ENCODE measurements at places on chromosomes 16 and 17.

- no peak for DNase-seq
These were observed 15.7 kb downstream of the UNC119 start for GRCh38 chr17:28536532-28537218.

DNA sequence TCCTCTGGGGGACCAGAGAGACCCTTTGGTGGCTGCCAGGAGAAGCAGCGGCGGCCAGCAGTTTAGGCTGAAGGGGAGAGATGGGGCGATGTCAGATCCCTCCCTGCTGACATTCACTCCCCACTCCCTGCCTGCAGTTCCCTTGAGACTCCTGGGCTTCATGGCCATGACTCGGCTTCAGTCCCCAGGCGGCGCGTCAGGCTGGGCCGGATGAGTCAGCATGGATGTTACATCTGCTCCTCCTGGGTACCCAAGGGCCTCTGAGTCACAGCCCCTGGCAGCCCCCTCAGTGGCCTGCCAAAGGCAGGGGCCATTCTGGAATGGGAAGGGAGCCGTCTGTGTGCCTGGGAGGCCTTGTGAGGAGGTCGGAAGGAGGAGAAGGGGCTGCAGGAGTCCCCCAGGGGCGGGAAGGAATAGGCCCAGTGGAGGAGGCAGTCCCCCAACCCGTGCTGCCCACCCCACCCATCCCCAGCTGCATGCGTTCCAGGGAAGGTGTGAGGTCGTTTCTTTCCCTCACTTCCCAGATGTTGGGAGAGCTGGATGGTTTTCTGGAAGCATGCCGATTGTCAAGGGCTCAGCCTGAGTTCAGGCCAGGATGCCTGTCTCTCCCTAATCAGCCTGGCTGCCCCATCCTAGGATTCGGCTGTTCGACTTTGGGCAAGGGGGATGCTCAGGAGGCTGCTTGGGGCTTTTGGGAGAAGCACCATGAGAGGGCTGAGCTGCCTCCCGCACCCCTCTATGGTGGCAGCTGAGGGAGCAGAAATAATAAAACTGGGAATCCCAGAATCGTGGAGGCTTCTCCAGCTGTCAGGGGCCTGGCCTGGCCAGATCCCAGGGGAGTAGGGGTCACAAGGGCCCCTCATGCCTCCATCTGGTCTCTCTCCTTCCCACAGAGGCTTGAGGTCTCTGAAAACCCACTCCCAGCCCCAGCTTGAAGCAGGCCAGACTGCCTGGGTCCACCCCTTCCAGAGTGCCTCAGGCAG lies 9.7 kb downstream of the RHBDL3 start:
- DNase-seq: no peak

GRCh38 chr17:82031303-82031884 lies at the start of gene RAC3:
Gene RAC3, plus strand, starts transcription at chr17:82031678. Its CDS starts 84 bp downstream, at chr17:82031762.
- no peak for DNase-seq

DNA sequence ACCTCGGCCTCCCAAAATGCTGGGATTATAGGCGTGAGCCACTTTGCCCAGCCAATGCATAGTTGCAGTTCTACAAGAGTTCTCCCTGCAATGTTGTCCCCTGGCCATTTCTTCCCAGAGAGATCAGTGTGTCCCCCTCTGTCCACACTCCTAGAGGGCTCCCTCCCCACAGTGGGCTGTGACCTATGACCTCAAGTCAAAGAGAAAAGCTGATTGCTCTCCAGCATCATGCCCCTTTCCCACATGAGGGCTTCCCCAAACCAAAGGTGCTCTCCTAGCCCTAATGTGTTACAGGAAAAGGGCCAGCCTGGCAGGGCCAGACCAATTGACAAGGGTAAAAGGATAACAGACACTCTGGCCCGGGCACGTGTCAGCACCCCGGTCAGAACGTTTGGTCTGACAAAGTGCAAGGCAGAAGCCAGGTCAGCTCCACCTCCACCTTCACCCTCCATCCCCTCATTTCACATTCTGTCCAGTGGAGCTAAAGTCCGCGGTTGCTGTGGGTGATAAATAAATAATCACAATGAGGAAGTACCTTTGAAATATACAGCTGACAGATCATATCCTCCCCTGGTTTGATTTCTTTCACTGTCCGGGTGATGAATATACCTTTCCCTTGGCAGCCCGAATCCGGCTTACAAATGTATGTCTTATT lies 17.8 kb downstream of the TTLL6 start:
- DNase-seq: no peak

- no peak for DNase-seq
These were observed 1.3 kb downstream of the RILP start for GRCh38 chr17:1648173-1648962.

- DNase-seq: no peak
These were observed 11.6 kb upstream of the CES4A start for GRCh38 chr16:66976746-66977145.

DNA sequence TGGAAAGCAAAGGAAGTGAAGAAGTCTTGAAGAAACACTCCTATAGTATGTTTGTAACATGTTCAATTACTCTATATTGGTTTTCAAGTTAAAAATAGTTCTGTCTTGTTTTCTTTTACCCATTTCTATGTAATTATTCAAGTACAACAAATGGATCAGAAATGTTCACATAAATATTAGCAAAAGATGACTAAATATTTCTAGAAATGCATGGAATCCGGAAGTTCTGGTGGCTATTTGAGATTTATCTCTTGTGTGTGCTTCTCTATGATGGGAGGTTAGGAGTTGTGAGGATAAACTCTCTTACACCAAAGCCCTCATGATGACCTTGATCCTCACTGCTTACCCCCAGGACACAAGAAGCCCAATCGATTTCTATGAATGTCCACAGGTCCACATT lies 237.5 kb downstream of the CDH8 start:
- DNase-seq: no peak

GRCh38 chr17:9760266-9760665 lies 31.1 kb downstream of the DHRS7C start:
- no peak for DNase-seq

DNA sequence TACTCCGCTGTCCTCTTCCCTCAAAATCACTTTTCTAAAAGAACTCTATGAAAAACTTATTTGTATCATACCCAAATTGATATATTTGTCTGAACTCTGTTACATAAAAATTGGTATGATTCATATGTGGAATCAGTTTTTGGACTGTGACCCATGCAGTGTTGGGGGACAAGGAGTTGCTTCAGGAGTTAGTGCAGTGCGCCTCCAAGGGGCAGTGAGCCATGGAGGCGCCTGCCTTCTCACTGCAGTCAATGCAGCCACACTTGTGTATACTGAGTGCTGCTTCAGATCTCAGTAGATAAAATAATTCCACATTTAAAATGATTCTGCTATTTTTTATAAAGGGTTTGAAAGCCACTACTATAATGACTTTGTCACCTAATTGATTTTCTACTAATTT lies 32.5 kb downstream of the DGKE start:
- no peak for DNase-seq

GRCh38 chr16:28974007-28974436 lies 556 bp upstream of the SPNS1 start:
- no peak for DNase-seq

- DNase-seq: no peak
These were observed 4.2 kb upstream of the MEOX1 start for GRCh38 chr17:43665937-43666236.

GRCh38 chr16:48156790-48157209 lies 1.0 kb upstream of the ABCC12 start:
- DNase-seq: peak; percentile 77

DNA sequence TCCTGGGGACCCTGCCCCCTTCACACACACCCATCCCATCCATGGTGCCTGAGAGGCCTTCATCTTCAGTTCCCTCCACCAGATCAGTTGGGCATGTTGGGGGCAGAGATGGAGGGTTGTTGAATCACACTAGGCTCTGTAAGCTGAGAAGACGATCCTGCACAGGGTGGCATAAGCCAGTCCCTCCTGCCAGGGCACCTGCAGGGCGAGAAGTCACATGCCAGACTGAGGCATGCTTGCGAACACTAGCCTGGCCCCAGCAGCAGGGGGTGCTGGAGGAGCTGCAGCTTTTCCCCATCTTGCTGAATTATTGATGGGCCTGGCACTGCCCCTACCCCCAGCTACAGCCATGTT lies 6.1 kb upstream of the TBX2 start:
- DNase-seq: no peak

DNA sequence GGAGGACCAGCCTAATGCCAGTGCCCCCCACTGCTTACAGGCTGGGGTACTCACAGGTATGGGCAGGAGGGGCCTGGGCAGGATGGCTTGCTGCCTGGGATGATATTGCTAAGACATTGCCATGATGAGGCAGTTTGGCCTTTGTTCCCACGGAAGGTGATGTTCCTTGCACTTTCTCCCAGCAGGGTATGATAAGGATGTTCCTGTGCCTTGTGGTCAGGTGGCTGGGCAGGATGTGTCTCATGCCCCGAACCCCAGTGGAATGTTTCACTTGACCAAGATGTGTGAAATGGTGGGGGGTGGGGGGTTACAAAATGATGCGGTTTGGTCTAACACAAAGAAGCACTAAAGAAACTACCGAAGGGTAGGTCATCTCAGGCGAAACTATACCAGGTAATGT lies 337.8 kb upstream of the ZFHX3 start:
- DNase-seq: no peak

DNA sequence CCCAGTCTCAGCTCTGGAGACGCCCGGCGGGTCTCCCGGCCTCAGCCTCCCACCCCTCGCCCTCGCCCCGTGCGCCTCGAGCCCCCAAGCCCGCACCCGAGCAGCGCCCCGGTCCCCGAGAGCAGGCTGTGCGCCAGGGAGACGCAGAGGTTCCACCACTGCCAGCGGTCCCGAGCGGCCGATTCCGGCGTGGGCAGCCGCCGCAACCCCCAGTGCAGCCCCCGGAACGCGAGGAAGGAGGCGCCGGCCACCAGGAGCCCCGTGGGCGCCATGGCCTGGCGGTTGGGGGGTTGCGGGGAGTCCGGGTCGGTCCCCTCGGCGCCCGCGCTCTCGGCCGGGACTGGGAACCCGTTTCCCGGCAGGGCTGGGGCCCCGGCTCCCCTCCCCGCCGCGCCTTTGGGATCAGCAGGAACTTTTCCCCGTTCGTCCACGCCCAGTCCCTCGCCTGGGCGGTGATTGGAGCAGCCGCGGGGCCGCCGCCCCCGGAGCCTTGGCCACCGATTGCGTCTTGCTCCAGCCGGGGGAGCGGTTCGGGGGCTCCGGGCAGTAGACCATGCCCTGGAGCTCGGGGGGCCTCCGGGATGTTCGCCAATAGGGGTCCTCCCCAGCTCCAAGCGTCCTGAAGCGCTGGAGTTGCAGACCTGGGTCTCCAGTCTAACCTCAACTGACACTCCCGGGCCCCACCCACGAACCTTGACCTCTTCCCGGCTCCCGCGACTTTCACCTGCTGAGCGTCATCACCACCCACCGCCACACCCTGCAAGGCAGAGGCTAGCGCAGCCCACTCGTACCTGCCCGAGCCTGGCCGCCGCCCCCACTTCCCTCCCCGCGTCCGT lies at the start of gene TLCD2:
Gene TLCD2, minus strand, starts transcription at position 407 of the 836 bp plus-strand sequence. Its CDS starts 135 bp downstream, at position 272.
- DNase-seq: no peak

DNA sequence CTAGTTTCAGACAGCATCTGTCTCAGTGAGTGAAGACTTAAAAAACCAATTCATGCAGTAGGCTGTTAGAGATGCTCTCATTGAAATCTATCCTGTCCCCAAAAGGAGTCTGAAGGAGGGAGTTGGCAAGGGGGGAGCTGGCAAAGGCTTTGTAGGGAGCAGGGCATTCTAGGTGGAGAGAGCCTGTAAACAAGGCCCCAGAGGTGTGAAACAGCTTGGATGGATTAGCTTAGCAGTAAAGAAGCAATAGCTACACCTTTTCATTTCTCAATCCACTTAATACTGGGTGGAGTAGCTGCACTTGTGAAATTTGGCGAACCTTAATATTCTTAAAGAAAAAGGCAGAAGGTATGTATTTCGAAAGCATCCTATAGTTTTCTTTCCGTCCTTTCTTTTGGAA lies 61.8 kb downstream of the KSR1 start:
- DNase-seq: no peak

DNA sequence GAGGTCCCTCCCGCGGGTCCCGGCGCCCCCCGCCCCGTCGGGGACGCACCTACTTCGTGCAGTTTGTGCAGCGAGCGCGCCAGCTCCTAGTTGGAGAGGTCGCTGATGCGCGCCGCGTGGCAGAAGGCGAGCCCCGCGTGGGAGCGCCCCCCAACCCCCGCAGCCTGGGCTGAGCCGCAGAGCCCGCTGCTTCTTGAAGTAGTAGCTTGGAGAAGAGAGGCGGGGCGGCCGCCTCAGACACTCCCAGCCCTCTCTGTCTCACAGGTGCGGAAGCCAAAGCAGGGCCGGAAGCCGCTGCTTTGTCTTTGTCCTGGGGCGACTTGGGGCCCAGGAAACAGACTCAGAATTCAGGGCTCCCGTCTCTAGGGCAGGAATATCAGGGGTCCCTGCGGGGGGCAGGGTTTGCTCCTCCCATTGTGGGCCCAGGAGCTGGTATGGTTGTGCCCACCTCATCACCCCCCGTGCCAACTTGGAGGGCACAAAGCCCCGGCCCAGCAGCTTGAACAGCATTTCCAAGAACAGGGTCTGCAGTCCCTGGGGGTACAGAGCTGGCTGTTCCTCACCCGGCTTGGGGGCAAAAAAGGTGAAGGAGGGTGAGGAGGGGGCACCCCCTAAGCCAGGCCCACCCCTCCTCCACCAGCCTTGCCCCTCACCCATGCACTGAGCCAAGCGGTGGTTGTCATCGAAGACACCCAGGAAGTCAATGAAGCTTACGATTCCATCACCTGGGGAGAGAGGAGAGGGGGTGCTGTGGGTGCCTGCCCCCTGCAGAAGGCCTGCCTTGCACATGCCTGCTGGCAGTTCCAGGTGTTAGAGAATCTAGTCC lies 13.5 kb downstream of the SPATA32 start:
- DNase-seq: peak; percentile 82

DNA sequence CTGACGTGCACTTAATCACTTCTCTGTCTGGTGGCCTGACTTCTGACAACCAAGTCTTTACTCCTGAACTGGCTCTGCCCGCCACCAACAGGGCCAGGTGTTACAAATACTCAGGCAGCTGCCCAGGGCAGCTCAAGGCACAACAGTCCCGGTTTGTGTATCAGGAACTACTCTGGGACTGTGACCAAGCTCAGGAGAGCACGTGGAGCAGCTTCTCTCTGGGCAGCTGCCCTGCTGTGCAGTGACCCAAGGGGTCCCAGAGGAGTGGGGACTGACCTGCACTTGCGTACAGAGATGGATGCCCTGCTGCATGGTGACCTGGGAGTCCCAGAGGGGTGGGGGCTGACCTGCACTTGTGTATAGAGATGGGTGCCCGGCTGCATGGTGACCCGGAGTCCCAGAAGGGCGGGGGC lies 21.9 kb downstream of the LITAFD start:
- DNase-seq: no peak
